ENCODE measurements at places on chromosomes 5 and 9.

- peak; percentile 76 for DNase-seq
Observed at GRCh38 chr5:9622971-9623421, 7.2 kb downstream of the TAS2R1 start.

- peak; percentile 68 for DNase-seq
Observed at GRCh38 chr5:13566871-13567339, 377.6 kb downstream of the DNAH5 start.

DNA sequence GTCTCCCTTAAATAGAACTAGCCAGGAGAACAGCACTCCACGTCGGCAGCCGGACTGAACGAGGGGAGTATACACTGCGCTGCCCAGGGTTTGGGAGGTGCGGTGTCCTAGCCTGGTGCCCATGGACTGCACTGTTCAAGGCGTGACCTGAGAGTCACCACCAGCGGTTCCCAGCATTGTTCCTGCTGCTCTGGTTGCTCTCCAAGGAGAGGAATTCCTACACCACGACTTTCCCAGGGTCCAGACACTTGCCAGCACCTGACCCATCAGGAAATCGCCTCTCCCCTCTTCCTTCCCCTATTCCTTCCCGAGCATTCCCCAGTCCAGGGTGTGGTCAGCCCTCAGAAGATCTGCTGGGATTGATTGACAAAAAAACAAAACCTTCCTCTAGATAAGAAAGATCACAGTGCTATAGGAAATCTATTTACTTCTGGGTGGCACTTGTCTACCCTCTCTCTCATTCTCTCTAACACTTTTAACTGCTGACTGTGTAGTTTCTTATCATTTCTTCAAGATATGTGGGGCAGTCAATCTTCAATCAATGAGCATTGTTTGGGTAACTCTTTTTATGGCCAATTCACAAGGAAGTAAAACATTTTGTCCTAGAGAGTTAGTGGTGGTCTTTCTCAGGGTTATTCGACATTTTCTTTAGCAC lies 297.8 kb upstream of the ACTBL2 start:
- DNase-seq: no peak

GRCh38 chr5:74497706-74498105 lies 142.8 kb downstream of the ENC1 start:
- no peak for DNase-seq

GRCh38 chr5:3050863-3051262 lies 299.4 kb upstream of the IRX2 start:
- DNase-seq: no peak

DNA sequence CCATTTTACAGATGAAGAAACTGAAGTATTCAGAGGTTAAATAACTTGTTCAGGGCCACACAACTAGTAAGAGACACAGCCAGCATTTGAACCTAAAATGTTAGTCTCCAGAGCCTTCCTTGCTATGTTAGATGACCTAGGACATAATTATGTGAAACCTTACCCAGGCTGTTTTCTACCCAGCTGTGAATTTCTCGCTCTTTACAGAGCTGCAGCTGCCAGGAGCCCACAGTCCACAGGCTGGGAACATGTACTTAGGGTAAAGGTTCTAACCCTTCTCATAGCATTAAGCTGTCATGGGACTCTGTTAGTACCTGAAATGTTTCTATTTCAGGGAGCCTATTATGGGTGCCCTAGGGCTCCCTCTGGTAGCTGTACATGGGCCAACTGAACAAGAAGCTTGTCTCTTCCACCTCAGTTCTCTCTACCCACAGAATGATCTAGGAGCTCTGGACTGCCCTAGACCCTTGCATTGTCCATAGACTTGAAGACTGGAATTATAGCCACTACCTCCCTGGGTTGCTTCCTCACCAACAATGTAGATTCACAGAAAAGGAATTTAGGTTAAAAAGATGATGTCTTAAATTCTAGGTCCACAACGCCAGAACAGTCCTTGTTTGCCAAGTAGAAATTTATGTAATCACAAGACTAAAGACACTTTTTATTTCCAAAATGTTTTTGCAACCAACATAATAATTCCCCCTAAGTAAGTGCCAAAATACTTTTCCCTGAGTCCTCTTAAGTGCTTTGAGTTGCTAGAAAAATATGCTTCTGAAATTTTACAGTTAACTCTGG lies 262.9 kb downstream of the PIK3R1 start:
- DNase-seq: peak; percentile 47

GRCh38 chr5:149322518-149322917 lies 22.8 kb upstream of the GRPEL2 start:
- DNase-seq: no peak

- peak; percentile 97 for DNase-seq
Observed at GRCh38 chr9:98374385-98375051, 119.1 kb upstream of the TBC1D2 start.

GRCh38 chr9:18903450-18903849 lies 129.6 kb downstream of the SAXO1 start:
- no peak for DNase-seq

DNA sequence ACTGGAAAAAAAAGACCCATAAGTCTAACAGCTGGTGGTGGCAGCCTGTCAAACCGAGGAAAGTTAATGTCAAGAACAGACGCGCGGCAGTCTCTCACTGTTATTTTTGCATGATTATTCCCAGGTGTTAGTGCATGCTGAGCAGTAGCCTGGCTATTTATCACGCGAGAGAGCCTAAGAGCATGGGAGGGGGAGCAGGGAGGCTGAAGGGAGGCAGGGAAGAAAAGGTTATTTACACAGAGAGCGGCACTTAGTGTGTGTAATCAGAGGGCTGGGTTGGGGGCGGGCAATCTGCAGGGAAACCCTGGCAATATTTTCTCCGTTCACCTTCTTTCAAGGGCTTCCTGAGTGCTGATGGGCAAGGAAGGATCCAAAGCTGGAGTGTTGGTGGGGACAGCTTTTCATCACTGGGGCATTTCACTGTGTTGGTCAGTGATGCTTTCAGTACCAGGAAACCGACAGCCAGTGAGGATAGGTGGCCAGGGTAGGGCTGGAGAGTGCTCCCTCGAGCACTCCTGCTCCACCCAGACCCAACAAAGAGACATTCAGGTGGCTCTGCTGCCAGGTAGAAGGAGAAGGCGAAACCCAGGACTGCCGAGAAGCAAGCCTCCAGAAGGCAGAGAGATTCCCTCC lies 39.6 kb downstream of the ZNF608 start:
- peak; percentile 38 for DNase-seq

- no peak for DNase-seq
Observed at GRCh38 chr5:96973532-96974401, 37.9 kb downstream of the LNPEP start.
